ENCODE measurements at places on chromosomes 2 and 18.

- DNase-seq, result no peak
These were observed 90.0 kb upstream of the PPP1CB start for GRCh38 chr2:28661589-28662001.

GRCh38 chr2:42809131-42809818 lies 16.9 kb upstream of the HAAO start:
- DNase-seq, result no peak

- DNase-seq, result no peak
These were observed 580.0 kb downstream of the RNF144A start for GRCh38 chr2:7497178-7497577.

DNA sequence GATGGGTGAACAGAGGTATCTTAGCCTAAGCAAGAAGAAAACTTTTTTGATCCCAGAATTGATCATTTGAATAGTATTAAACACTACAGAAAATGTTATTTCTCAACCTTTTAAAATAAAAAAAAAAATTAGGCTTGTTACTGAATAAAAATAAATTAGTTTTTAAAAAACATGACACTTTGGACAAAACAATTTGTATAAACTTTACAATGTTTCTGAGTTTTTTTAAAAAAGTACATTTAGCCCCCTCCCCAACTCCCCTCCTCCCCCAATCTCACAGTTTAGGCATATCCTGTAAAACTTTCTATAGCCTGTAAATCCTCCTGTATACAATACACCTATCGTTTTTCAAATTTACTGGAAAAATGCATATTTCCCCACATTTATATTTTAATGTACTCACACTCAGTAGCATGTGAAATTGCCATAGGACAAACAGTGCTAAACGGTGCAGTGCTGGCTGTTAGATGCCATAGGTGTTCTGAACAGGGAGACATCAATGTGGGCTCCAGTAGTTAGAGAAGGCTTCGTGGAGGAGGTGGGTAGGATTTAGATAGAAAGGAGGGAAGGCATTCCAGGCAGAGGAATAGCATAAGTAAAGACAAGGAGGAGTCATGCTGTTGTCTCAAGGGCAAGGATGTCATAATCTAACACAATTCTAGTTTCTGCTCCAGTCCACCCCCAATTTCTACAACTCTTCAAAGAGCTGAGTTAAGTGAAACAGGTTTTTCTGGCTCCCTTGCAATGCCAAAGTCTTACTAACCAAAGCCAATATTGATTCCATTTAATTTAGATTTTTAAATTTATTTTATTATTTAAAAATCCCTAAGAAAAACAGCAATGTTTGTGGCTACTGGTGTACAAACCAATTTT lies 50.9 kb downstream of the SP3 start:
- DNase-seq, result no peak

DNA sequence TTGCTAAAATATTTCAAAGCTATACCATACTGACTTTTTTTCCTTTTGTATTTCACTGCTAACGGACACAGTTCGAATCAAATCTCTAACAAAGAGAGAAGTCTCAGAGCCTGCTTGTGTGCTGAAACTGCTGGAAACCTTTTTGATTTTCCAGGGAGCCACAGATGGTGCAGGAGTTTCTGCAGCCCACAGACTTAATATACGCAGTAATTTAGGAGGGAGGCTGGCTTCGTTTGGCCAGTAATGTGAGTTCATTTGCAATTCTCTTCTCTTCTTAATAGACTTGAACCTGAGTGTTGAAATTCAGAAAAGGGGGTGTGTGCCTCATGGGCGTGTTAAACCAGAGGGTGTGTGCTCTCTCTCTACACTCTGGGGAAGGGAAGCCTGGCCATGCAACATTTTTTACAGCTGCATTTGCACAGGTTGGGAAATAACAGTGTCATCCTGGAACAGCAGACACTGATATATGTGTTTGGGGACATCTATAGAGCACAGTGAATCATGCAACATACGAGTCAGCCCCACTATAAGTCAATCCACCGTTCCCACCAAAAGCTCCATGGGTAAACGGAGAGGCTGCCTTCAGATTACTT lies 333.0 kb downstream of the CLIP4 start:
- no peak for DNase-seq

DNA sequence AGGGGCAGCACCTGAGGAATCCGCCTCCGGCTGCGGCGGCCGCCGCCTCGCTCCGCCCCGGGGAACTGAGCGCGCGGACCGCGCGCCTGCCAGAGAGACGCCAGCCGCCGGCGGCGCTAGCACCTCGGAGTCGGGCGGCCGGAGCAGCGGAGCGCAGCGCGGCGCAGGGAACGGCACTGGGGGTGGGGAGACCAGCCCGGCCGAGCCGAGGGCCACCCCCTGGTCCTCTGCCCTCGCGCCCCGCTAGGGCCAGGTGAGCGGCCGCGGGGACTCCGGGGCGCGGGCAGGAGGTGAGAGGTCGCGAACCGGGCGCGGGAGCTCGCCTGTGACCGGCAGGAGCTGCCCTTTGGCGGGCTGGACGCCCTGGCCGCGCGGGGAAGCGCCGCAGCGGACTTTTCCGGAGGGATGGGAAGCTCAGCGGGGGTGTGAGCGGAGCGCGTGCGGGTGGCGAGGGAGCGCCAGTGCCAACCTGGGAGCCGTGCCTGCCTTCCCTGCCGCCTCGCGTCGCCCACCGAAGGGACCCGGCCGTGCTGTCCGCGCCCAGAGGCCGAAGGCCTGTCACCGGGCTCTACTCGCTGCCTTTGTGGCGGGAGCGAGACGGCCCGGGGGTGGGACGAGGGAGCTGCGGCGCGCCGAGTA lies at the start of gene GREB1L:
Gene GREB1L (plus strand): TSS at position 92 of the 639 bp plus-strand sequence. CDS start 141,287 bp downstream, outside the sequence.
- no peak for DNase-seq

- no peak for DNase-seq
These were observed 113.6 kb upstream of the TTC39C start for GRCh38 chr18:23900994-23901393.

DNA sequence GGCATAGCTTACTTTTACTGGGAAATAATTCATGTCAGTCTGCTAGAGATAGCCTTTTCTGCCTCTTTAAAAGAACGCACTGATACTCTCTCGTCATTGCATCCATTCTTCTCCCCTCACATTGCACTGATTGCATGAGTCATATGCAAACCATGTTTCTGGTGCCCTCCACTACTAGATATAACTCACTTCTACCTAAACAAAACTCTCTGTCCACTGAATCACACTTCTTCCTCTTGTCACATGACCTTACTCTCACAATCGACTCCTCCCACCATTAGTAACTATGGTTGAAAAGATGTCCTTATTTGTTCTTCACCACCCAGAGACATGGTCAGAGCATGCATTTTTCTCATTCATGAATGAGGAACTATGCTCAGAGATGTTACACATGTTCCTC lies 158.0 kb downstream of the CSRNP3 start:
- DNase-seq, result no peak

GRCh38 chr2:60463249-60463648 lies 90.2 kb downstream of the BCL11A start:
- DNase-seq, result no peak

GRCh38 chr2:156586621-156587020 lies 150.4 kb downstream of the GPD2 start:
- no peak for DNase-seq

DNA sequence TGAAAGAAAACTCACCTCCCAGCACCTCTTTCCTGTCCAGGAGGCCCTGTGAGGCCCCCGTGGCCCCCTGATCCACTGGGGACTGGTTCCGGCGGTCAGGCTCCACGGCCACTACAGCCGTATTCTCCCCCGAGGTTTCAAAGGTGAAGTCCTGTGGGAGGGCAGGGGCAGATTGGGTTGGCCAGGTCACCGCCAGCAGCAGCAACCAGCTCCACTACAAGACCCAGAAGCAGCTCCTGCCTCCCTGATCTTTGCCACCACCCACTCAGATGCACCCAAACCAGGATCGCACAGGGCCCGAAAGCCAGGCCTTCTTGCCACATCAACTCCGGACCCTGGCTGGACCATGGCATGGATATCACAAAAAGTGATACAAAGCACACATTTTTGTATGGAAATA lies 21.9 kb downstream of the SDC1 start:
- no peak for DNase-seq

DNA sequence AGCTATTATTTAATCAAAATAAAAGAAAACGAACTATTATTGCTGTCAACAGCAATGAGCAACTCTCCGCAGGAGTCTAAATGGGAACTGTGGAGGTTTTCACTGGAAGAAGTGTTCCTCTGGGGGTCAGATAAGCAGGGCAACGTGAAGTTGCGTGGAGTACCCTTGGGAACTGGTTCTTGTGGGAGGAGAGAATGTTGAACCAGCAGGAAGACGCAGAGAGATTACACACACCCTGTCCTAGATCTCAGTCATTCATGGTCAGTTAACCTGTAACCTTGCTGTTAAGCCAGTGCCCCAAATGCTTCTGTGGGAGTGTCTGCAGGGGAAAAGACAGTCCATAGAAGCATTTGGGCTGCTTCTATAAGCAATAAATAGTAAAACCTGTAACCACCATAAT lies 20.4 kb upstream of the CABLES1 start:
- no peak for DNase-seq

- DNase-seq, result no peak
These were observed 182.3 kb downstream of the CAMKMT start for GRCh38 chr2:44543773-44544725.

DNA sequence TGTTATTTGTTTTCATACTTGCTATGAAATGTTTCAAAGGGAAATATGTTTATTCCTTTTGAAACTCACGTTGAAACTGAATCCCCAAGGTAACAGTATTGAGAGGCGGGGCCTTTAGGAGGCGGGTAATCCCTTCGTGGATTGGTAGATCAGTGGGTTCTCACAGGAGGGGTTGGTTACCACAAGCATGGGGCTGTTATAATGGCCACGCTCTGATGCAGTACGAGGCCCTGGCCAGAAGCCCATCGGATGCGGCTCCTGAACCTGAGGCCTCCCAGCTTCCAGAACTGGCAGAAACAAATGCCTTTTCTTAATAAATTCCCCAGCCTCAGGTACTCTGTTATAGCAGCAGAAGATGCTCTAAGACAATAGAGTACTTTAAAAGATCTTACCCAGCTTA lies 135.7 kb downstream of the ASB1 start:
- DNase-seq, result no peak

GRCh38 chr2:34652636-34653035 lies 1053.5 kb upstream of the FAM98A start:
- DNase-seq, result no peak

GRCh38 chr2:6993229-6993640 lies 76.0 kb downstream of the RNF144A start:
- no peak for DNase-seq

- no peak for DNase-seq
These were observed 250.8 kb upstream of the OSR1 start for GRCh38 chr2:19609266-19609665.

GRCh38 chr18:26421503-26421902 lies 126.8 kb downstream of the KCTD1 start:
- no peak for DNase-seq

GRCh38 chr2:102735416-102736109 lies 26.3 kb upstream of the TMEM182 start:
- no peak for DNase-seq

GRCh38 chr2:207546822-207547221 lies 17.1 kb downstream of the CREB1 start:
- no peak for DNase-seq

GRCh38 chr2:110770404-110770958 lies 38.1 kb downstream of the ACOXL start:
- DNase-seq, result no peak

- DNase-seq, result no peak
These were observed 9.8 kb downstream of the ARID5A start for GRCh38 chr2:96546321-96546720.

DNA sequence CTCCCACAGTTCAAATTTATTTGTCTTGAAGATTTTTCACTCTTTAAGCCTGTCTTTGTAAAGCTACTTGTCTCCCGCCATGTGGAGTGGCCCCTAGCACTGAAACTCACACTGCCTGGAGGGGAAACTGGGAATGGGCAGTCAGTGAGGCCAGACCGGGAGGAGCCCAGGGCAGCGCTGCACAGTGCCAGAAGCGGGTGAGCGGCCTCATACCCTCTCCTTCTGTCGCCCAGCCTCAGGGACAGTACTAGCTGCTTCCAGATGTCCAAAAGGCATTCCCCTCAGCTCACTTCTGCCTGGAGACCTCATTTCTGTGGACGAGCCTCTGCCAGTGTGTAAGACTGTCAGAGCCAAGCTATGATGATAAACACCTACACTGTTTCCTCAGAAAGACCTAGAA lies 79.9 kb downstream of the SEPTIN10 start:
- DNase-seq, result no peak

DNA sequence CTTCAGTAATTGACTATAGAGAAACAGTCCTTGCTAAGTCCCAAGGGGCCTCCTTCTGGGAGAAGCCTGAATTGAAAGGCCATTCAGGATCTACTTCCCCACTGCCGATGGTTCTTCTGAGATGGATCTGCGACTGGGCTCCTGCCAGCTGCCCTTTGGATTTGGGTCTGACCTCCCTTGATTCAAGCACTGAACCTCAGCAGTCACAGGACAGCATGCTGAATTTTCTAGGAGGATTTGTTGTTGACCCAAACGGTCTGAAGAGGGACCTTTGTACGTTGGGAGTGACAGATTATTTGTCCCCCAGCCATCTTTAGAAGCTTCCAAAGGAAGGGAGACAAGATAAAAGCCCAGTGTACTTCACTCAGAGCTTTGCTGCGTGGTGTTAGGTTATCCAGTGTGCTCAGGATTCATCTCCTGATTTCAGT lies 67.1 kb downstream of the NXPH2 start:
- no peak for DNase-seq

- no peak for DNase-seq
These were observed 32.2 kb downstream of the LINC00305 start for GRCh38 chr18:64116571-64117175.

DNA sequence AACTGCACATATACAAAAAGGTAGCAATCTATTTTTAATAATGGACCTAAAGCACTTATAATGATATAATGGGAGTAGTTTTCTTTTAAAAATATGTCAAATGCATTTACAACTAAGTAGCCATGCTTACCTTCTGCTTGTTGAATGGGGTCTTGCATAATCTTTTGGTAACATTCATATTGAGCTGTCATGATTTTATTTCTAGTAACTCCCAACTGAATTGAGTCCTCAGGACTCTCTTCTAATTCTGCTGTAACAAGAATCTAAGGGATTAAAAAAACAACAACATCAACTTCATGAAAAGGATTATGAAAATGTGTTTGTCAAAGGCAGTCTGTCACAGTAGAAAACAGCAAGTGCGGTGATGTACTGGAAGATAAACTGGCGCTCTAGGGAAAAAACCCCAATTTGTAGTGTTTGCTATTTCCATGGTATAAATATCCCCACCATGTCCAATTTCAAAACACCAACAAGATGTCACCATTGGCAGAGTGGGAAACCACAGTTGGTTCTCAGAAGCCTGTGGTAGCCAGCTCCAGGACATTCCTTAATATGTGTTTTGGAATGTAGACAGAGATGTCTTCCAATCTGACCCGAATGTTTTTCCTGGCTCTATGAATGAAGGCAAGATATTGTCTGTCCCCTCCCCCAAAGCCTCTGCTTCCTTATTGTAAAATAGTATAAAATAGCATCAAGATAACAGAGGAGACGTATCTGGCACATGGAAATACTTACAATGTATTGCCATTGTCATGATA lies 64.8 kb downstream of the CALCRL start:
- DNase-seq, result no peak

- DNase-seq, result no peak
These were observed 35.1 kb upstream of the MAPRE2 start for GRCh38 chr18:35005963-35006577.

GRCh38 chr2:102051692-102052277 lies 60.0 kb downstream of the IL1R2 start:
- DNase-seq, result no peak

All from keratinocyte (primary cell).